ENCODE measurements at places on chromosomes 1 and 21.

DNA sequence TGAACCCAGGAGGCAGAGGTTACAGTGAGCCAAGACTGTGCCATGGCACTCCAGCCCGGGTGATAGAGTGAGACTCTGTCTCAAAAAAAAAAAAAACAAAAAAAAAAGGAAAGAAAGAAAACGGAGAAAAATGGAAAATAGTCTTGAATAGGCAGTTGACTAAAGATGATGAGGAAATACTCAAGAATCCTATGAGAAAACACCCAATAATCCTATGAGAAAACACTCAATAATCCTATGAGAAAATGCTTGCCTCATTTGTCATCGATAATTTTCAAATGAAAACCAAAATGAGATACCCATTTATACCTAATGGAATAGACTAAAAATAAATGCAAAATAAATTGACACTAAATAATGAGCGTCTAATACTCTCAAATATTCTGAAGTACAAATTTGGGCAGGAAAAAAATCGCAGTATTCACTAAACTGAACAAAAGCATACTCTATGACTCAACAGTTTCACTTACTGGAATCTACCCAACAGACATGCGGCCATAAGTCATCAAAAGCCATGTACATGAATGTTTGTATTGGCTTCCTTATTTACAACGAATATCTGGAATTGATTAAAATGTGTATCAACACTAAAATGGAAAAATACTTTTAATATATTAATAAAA lies 733.9 kb upstream of the CHRM3 start:
- DNase-seq: no peak

DNA sequence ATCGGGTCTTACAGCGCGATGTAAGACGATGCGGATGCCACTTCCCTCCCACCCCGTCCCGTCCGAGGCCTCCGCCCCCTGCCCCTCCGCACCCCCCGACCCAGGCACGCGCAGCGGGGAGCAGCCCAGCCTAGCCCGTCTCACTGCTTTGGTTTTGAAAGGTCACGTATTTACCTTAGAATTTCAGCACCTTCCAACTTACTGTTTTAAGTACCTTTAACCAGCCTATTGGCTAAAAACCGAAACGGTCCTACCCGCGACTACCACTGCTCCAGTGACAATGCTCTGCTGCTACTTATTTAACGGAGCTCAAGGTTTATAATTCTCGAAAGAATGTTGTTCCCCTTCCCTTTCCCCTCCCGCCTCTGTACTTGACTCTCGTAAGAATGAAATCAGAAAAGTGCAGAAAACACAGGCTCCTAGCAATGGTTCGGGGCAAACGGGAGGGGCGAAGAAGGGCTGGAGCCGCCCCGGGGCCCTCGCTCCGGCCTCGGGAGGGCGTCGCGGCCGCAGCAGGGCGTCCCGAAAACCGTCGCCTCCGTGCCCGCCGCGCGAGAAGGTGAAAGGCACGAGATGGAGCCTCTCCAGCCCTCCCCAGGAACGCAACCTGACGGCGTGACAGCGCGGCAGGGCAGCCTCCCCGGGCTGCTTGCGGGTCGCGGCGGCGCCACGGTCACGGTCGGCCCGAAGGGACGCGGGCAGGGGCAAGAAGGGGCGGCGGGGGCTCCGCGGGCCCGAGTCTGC lies 667 bp downstream of the TMEM50B start:
- peak; percentile 79 for DNase-seq

GRCh38 chr1:90174246-90174645 lies 179.3 kb downstream of the ZNF326 start:
- no peak for DNase-seq

DNA sequence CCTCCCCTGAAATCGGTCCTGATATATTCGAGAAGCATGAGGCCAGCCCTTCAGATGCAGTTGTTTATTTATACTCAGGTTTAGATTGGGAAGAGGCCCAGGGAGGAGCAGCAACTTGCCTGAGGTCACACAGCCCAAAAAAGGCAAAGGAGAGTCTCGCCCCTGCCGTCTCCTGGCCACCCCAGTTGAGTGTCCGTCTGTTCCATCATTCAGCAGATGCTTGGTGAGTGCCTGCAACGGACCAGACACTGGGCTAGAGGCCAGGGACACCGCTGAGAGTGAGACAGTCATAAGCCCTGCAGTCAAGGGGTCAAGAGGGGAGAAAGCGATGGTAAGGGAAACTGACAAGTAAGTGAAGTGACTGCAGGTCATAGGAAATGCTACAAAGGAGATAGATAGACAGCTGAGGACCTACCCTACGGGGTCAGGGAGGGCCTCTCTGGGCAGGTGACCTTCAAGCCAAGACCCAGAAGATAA lies 15.4 kb upstream of the SELENON start:
- no peak for DNase-seq

DNA sequence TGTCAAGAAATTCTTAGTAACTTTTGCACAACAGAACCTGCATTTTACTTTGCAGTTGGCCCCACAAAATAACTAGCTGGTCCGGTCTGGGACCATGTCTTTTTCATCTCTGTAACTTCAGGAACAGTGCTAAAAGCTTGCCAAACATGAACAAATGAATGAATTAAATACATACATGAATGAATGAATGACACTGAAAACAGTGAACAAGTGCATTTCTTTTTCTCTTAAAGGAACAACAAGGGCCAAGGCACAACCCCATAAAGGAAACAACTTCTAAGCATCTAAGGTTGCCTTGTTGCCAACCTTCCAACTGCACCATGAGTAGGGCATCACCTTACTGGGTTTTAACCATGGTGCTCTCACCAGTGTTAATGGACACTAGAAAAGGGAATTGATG lies 534.4 kb upstream of the PKN2 start:
- DNase-seq: no peak

DNA sequence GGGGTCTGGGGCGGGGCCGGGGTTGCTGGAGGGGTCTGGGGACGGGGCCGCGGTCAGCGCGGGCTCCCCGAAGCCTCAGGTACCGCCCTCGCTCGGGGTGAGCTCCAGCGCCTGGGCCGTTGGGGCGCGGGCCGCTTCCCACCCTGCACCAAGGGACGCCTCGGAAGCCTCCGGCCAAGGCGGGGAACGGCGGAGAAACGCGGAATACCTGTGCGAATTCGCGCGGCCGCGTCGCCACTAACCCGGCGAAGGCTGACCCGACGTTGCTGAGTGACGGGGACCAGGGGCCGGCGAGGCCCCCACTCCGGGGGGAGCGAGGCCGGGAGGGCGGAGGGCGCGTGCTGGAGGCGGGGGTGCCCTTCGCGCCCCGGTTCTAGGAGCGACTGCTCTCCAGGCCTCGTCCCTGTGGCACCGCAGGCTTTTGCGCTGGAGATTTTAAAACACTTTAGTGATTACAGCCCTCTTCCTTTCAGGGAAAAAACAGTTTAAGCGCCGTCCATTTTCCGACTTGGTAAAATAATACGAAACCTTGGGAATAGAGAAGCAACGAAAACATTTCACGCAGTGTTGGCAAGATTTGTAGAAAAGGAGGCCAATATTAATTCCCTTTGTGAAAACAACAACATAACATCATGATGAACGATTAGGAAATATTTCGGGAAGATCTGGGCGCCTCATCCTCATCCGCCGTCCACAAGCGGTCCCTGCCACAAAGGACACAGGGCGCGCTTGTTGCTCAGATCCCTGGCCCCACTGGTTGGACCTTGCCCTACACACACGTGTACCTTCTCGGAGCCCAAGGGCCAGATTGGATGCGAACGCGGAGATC lies 971 bp upstream of the GNG4 start:
- peak; percentile 4 for DNase-seq

- peak; percentile 9 for DNase-seq
These were observed 359.2 kb downstream of the RRAGC start for GRCh38 chr1:38500352-38500751.

- no peak for DNase-seq
These were observed 50.2 kb downstream of the ENAH start for GRCh38 chr1:225602590-225603206.

Data from inflammatory macrophage treated with lipopolysaccharide for 1 hour (primary cell).